ENCODE measurements at places on chromosomes 13 and 19.

DNA sequence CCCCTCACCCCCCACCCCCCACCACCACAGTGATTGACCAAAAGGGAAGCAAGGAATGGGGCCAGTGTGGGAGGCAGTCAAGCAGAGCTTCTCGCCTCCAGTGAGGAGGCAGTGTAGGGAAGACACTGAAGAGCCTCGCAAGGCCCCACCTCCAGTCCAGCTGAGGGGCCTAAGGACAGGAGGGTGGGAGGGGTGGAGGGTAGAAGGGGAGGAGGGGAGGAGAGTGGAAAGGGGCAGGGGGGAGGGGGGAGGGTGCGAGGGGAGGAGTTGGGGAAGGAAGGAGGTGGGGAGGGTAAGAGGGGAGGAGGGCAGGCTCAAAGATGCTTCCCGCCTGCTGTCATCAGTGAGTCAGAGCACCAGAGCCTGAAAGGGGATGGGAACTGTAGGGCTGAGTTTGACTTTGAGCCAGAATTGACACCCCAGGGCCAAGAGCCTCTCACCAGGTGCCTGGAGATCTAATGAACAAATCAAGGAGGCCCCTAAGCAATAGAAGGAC is 786.2 kb downstream of the UQCRFS1 start:
- no peak for DNase-seq

GRCh38 chr13:74886502-74886901 is 595.5 kb downstream of the TBC1D4 start:
- no peak for DNase-seq

- DNase-seq = no peak
These were observed 69.2 kb downstream of the INSR start for GRCh38 chr19:7224995-7225394.

GRCh38 chr19:38287604-38288003 is 16.4 kb upstream of the C19orf33 start:
- peak; percentile 58 for DNase-seq

DNA sequence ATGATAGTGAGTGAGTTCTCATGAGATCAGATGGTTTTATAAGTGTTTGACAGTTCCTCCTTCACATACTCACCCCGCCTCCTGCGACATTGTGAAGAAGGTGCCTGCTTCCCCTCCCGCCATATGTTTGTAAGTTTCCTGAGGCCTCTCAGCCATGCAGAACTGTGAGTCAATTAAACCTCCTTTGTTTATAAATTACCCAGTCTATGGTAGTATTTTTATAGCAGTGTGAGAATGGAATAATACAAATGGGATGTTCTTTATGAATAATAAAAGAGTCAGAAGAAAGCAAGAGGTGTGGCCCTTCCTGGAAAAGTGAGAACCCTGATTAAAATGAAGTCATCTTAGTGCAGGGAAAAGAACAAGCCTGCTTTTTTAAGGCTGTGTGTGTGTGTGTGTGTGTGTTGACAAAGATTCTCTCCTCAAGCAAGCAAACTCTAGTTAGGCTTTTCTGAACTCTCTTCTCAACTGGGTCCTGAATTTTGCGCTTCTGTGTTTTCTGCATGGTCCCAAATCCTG is 18.8 kb upstream of the ARGLU1 start:
- no peak for DNase-seq

- DNase-seq = no peak
These were observed 1792.7 kb upstream of the MIR17HG start for GRCh38 chr13:89554801-89555200.

DNA sequence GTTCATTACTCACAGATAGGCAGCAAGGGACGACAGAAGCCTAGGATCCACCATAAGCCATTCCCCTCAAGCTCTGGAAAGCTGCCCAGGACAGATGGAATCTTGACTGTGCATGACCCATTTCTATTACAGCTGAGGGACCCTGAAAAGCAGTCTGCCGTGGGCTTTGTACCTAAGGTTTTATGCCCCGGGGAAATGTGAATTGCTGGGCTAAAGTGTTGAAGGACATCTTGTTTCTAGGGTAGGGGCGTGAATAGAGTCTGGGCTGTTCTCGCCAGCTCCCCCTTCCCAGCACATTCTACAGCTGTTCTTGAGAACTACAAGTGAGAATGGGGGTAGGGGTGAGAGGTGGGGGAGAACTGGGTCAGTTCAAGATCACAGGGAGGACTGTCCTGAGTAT is 53.6 kb upstream of the TMTC4 start:
- DNase-seq = no peak

GRCh38 chr19:50790922-50791467 is 780 bp downstream of the ACP4 start:
- DNase-seq = no peak

DNA sequence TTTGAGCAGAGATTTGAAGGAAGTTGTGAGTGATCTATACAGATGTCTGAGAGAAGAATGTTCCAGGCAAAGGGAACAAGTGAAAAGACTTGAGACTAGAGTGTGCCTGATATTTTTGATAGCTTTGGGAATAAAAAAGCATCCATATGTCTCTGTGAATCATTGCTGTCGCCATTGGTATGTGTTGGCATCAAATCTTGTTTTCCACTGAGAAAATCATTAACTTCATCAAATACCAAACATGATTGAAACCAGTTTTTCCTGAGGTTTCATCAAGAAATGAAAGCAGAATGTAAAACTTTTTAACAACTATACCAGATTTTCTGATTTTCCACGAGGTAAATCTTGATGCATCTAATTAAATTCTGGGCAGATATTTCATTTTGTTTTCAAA is 862.6 kb downstream of the DIAPH3 start:
- DNase-seq = no peak

DNA sequence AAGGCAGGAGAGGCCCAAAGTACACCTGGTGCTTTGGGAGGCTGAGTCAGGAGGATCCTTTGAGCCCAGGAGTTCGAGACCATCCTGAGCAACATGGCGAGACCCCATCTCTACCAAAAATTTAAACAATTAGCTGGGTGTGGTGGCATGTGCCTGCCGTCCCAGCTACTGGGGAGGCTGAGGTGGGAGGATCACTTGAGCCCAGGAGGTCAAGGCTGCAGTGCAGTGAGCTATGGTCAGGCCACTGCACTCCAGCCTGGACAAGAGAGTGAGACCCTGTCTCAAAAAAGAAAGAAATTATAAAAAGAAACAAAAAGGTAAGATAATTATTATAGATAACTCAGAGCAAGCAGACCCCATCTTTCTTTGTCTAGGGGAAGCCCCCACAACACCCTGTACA is 1.9 kb downstream of the HOMER3 start:
- no peak for DNase-seq

DNA sequence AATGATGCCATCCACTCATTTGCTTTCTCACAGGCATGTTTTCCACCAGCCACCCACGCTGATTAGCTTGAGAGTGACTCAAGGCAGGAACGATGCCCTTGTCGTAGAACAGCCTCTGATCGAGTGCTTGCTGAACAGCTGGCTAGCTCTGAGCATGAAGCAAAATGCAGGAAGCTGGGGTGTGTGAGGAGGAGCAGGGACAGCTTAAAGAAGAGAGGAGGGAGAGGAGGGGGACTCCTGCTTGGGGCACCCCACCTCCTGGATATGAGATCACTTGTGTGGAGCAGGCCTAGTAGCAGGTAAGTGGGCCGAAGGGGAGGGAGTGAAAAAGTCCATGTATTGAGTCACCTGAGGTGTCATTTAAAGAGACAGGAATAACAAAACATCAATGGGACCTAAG is 48.8 kb downstream of the IRS2 start:
- DNase-seq = no peak

DNA sequence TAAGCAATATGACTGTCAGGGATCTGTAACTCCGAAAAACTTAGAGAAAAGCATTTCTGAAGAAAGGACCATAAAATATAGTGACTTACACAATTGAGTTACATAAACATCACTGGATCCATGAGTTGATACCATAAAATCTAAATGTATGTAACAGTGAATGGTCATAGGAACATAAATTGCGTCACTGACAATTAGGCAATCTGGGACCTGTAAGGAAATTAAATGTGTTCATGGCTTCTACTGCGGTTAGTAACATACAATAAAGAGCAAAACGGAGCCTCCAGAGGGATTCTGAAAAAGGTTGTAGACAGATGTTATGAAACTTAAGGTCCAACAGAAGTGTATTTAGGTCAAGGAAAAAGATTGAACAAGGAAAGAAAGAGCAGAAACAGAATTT is 27.1 kb downstream of the POU4F1 start:
- peak; percentile 94 for DNase-seq
